NCI-H524 treated with DMSO at 0.1 percent for 48 hours (cell line): ENCODE measurements at places on chromosomes 5 and 9.

DNA sequence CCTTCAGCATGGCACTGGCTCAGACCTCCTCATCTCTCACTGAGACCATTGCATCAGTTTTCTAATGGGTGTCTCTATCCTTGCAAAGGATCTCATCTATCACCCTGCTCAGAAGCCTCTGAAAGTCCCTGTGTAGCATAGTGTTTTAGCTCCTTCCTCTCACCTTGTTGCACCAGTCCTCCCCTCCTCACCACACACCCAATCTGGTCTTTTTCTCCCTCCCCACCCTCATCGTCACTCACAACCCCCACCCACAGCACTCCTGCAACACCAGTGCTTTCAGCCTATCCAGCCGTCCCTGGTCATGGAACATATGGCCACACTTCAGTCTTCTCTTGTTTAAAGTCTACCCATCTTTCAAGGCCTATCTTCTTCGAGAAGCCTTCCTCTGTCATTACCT, 74.5 kb downstream of the ANGPTL2 start:
- DNase-seq, result no peak

DNA sequence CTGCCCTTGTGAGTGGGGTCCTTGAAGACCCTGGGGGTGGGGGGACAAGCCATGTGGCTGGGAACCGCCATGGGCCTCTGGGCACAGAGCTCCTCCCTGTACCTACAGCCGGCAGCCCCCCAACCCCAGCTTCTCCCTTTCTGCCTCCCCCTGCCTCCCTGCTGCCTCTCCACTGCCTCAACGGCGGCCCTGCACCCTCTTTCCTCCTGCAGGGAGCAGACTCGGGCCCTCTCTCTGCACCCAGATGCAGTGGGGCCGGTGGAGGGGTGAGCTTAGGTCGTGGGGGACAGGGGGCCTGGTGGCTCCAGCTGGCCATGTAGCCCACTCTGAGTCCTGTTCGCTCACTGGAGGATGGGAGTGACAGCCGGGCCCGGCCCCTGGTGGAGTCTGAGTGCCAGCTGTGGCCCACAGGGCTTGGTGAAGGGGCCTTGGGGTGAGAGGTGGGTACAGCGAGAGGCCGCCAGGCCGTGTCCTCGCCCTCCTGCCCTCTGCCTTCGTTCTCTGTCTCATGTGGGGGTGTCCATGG, 139.3 kb upstream of the COL5A1 start:
- DNase-seq, result no peak

- DNase-seq, result no peak
Measured at GRCh38 chr9:127049044-127049443, 73.4 kb downstream of the ANGPTL2 start.

- DNase-seq, result no peak
Measured at GRCh38 chr9:89408628-89409101, 89.2 kb downstream of the SEMA4D start.
